ENCODE measurements at places on chromosomes 5 and 9.
A peak's percentile ranks its signal among the peaks of the same experiment; 100 is the strongest.

GRCh38 chr9:78502566-78502965, 205.6 kb downstream of the PSAT1 start:
- DNase-seq, result no peak

- DNase-seq, result no peak
These were observed 47.3 kb downstream of the UHRF2 start for GRCh38 chr9:6460189-6460768.

DNA sequence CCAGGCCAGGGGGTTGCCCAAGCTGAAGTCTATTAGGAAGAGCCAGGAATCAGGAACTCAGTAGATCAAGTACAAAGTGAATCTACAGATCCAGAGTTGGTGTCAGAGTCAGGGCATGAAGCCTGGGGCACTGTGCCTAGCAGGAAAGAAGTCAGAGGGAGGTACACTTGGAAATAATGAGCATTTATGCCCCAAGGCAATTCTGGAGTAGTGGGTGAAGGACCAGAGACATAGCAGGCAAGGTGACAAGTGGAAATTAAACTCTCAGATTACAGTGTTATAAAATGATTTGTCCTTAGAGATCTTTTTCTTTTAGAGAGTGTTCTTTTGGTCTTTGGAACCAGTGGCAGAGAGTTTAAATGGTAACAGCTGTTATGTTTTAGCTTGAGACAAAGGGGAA, 138.0 kb downstream of the ADAMTSL1 start:
- DNase-seq, result no peak

DNA sequence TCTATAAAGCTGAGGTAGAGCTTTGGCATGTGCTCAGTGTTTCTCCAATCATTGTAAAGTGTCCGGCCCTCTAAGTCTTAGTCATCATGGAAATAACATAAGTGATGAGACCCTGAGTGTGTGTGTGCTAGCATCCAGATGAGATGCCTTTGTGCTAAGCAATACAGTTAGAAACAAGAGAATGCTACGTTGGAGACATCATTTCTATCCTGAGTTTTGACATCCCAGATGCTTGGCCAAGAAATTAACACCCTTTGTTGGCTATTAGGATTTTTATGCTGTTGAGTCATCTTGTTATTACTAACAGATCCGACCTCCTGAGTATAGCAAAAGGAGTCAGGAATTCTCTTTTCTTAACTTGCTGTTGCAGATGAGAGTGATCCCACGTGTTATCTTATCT, 508.0 kb downstream of the GADD45G start:
- DNase-seq, result no peak

GRCh38 chr5:62144401-62145022, 161.5 kb upstream of the KIF2A start:
- DNase-seq, result no peak

- no peak for DNase-seq
These were observed 86.7 kb downstream of the INSYN2B start for GRCh38 chr5:169893571-169893970.

DNA sequence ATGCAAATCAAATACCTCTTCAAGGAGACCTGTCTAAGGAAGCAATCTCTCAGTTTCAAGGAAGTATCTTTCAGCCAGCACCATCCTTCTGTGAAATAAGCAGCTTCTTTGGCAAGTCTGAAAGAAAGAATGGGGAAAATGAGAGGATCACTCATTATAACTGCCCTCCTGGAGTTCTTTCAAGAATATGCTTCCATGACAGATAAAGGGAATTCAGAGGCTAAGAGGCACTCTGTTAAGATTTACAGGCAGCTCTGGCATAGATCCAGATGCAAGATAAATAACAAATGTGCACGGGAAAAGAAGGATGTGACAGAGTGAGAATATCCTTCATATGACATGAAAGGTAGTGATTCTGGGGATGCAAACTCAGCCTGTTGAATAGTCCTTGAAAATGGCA, 348.2 kb upstream of the CCNG1 start:
- no peak for DNase-seq

DNA sequence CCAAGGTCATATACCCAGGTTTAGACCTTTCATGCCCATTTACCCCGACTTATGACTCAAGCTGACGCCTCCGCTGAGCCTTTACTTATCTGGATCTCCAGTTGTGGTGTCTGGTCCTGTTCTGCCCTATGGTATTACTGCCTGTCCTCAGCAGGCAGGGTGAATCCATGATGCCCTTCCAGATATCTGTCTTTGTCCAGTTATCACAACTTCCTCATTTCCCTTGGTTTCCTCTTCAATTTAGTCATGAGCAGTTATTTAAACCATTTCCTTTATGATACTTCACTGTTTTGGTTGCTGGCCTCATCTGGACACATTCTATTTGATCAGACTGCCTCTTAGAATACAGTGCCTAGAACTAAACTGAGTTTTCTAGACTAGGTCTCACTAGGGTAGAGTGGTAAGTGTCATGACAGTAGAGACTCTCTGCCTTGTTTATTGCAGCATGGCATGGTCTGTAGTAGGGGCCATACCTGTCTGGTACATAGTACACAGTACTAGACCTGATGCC, 93.3 kb downstream of the MELK start:
- no peak for DNase-seq

DNA sequence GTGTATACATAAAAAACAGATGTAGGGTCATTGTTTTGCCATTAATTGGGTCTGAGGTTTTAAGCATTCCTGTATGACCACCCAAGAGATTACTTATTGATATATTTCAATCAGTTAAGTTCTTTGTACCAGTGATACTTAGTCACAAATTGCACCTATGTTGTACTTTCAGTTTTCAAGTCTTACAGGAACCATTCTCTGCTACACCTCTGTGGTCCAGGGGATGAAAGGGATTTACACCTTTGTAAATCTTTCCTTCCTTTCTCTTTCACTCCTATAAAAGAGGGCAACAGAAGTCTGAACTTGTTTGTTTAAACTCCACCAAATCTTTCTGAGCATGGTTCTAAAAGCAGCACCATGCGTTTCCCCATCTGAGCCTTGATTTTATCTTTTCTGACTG, 86.1 kb downstream of the DEPDC1B start:
- DNase-seq, result no peak

GRCh38 chr9:75108571-75108970, 20.3 kb downstream of the OSTF1 start:
- peak; percentile 88 for DNase-seq

GRCh38 chr5:132003982-132004381, 7.5 kb downstream of the ACSL6 start:
- no peak for DNase-seq

DNA sequence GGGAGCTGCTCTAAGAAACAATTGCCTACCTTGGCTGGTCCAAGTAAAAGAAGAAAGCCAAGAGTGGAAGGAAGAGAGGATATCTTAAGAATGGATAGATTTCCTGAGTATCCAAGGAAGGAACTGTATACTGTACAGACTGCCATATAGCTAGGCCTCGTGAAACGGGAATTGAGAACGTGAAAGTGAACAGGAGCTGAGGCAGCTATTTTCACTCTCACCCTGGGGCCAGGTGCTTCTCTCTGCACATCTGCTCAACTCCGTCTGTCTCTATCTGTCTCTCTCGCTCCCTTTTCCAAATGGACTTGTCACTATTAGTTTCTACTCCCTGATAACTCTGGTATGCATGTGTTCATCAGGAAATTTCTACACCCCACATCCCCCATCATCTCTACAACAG, 35.9 kb upstream of the TESK1 start:
- DNase-seq, result no peak

All from posterior vena cava (tissue), 2 donors.